CD8-positive, alpha-beta memory T cell (primary cell): ENCODE measurements at places on chromosomes 3 and 15. TPM values are rescaled to one million over a fixed set of nuclear protein-coding genes. Genes with fewer than 3 reads are reported as not detected.

DNA sequence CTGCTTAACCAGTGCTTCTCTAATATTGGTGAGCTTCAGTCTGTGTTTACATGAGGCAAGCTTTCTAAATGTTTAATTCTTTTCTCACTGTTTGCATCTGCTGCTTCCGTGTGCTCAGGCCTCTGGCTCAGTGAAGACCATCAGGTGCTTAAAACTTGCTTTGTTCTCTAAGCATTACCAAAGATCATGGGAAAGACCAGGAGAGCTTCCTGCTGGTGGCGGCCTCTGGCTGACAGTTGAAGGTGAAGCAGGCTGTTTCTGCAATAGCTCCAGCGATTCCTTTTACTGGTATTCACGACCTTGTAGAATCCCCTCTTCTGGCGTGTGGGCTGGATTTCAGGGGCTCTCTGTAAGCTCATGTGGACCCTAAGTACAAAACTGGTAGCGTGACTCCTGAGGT lies 45.1 kb downstream of the EDEM1 start:
- no peaks in the 10 kb centered on the region for H3K36me3 ChIP-seq
- DNase-seq, result no peak
- no peak overlapping the region for H3K27ac ChIP-seq

GRCh38 chr3:20250314-20250713 lies 64.3 kb upstream of the SGO1 start:
- H3K36me3 ChIP-seq, result no peaks in the 10 kb centered on the region
- H3K27ac ChIP-seq, result no peak overlapping the region
- H3K4me3 ChIP-seq, result no peak overlapping the region

DNA sequence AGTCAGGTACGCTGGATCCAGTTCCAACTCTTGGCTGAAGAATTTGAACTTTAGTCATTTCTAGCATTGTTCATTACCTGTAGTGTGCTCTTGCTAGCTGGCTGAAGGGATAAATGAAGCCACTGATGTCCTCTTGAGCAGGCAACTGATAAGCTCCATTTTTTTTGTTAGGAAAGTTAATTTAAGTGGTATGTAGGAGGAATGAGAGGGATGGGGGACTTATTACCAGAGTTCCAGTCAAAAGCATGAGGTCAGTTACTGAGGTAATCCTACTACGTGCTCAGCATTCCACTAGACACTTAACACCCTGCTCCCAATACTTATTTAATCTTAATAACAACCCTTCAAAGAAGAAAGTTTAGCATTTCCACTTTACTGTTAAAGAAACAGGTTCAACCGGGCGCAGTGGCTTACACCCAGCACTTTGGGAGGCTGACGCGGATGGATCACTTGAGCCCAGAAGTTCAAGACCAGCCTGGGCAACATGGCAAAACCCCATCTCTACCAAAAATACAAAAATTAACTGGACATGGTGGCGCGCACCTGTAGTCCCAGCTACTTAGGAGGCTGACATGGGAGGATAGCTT lies 2.0 kb upstream of the RASA2 start:
- no peak overlapping the region for H3K27ac ChIP-seq
- H3K4me3 ChIP-seq, result no peak overlapping the region
- peaks cover 39% of the 10 kb centered on the region for H3K4me1 ChIP-seq
- no peaks in the 10 kb centered on the region for H3K36me3 ChIP-seq
- no peaks in the 10 kb centered on the region for H3K27me3 ChIP-seq
- DNase-seq, result no peak

Gene TICRR
- polyA plus RNA-seq, result not detected

Gene MCTP2
- 13.6 TPM for polyA plus RNA-seq

DNA sequence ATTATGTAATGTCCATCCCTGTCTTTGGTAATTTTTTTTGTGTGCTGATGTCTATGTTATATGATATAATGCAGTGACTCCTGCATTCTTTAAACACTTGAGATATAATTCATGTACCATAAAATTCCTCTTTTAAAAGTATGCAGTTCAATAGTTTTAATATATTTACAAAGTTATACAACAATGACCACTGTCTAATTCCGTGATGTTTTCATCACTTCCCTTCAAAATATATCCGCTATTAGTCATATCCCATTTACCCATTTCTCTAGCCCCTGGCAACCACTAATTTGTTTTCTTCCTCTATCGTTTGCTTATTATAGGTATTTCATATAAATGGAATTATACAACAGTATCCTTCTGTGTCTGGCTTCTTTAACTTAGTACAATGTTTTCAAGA lies 64.9 kb upstream of the SUCLG2 start:
- no peaks in the 10 kb centered on the region for H3K4me1 ChIP-seq
- no peaks in the 10 kb centered on the region for H3K27me3 ChIP-seq
- no peak overlapping the region for H3K4me3 ChIP-seq
- H3K27ac ChIP-seq, result no peak overlapping the region
- DNase-seq, result no peak

Gene SLC28A2
- polyA plus RNA-seq, result not detected

GRCh38 chr15:33005582-33005981 lies 188.9 kb downstream of the FMN1 start:
- H3K4me1 ChIP-seq, result no peaks in the 10 kb centered on the region
- H3K4me3 ChIP-seq, result no peak overlapping the region
- H3K36me3 ChIP-seq, result no peaks in the 10 kb centered on the region
- no peak overlapping the region for H3K27ac ChIP-seq

DNA sequence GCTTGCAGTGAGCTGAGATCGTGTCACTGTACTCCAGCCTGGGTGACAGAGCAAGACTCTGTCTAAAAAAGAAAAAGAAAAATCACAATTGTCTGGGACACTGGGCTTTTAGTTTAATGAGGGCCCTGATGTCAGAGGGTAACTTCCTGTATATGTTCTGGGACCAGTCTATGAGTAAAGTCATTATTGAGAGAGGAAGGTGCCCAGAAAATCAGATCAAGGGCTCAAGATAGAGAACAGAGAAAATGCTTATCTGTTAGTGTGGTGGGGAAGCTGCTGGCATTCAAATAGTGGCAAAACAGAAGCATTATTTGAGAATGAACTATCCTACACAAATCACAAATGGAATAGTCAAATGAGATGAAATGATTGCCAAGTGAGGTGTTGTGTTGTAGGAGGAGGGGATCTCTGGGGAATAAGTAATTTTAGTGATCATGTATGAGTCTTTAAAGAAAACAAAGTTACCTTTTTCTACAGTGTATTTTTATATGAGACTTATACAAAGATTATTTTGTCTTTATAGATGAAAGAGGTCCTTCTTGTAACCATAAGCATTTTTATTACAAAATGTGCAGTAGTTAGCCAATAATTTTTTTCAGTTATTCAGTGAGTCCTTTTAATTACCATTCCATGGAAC lies 13.4 kb downstream of the ARIH2 start:
- H3K27ac ChIP-seq, result no peak overlapping the region
- no peak for DNase-seq
- no peaks in the 10 kb centered on the region for H3K27me3 ChIP-seq
- no peak overlapping the region for H3K4me3 ChIP-seq
- peaks cover 20% of the 10 kb centered on the region for H3K36me3 ChIP-seq

- H3K27me3 ChIP-seq, result peaks cover 3% of the 10 kb centered on the region
- H3K27ac ChIP-seq, result no peak overlapping the region
- no peaks in the 10 kb centered on the region for H3K4me1 ChIP-seq
- H3K36me3 ChIP-seq, result no peaks in the 10 kb centered on the region
These were observed 71.1 kb downstream of the MGLL start for GRCh38 chr3:127751163-127751621.

GRCh38 chr15:83928392-83928734 lies 274.4 kb downstream of the ADAMTSL3 start:
- no peak overlapping the region for H3K27ac ChIP-seq
- no peak overlapping the region for H3K4me3 ChIP-seq
- no peaks in the 10 kb centered on the region for H3K27me3 ChIP-seq
- no peaks in the 10 kb centered on the region for H3K36me3 ChIP-seq

GRCh38 chr15:66822576-66822975 lies 120.5 kb downstream of the SMAD6 start:
- no peak overlapping the region for H3K4me3 ChIP-seq
- no peak overlapping the region for H3K27ac ChIP-seq
- H3K27me3 ChIP-seq, result no peaks in the 10 kb centered on the region
- H3K4me1 ChIP-seq, result no peaks in the 10 kb centered on the region
- no peak for DNase-seq
- H3K36me3 ChIP-seq, result no peaks in the 10 kb centered on the region

DNA sequence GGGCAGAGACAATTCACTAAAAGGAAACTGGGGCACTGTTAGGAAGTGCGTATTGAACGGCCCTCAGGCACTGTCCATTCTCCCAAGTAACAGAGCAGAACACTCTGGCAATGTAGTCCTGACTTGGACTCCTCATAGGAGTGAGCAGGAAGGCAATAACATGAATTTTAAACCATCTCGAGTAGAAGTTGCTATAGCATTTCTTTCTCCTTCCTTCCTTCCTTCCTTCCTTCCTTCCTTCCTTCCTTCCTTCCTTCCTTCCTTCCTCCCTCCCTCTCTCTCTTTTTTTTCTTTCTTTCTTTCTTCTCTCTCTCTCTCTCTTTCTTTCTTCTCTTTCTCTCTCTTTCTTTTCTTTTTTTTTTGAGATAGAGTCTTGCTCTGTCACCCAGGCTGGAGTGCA lies 46.4 kb upstream of the TRA2B start:
- DNase-seq, result no peak
- H3K4me3 ChIP-seq, result no peak overlapping the region
- no peaks in the 10 kb centered on the region for H3K36me3 ChIP-seq
- no peak overlapping the region for H3K27ac ChIP-seq
- no peaks in the 10 kb centered on the region for H3K27me3 ChIP-seq
- H3K4me1 ChIP-seq, result peaks cover 7% of the 10 kb centered on the region

Gene SGO1
- polyA plus RNA-seq, result 0.86 TPM

GRCh38 chr3:138241061-138241460 lies 54.0 kb downstream of the ARMC8 start:
- no peak overlapping the region for H3K4me3 ChIP-seq
- DNase-seq, result no peak
- H3K36me3 ChIP-seq, result peaks cover 6% of the 10 kb centered on the region
- no peaks in the 10 kb centered on the region for H3K27me3 ChIP-seq

DNA sequence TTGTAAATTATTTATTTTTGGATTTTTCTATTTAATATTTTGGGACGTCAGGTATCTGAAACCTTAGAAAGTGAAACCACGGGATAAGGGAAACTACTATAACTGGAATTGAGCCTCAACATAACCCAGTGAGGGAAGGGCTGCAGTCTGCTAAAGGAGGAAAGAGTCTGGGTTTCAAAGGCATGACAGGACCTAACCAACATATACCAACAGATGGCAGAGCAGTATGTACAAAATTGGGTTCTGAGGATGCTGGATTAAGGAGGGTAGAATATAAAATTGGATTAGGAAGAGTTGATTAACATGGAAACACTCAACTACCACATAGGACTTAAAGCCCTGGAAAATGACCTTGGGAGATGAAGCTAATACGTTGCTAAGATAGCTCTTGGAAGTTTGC lies 603.5 kb downstream of the MECOM start:
- no peak for DNase-seq
- H3K27me3 ChIP-seq, result no peaks in the 10 kb centered on the region
- no peak overlapping the region for H3K4me3 ChIP-seq
- no peaks in the 10 kb centered on the region for H3K4me1 ChIP-seq
- H3K27ac ChIP-seq, result no peak overlapping the region
- no peaks in the 10 kb centered on the region for H3K36me3 ChIP-seq

DNA sequence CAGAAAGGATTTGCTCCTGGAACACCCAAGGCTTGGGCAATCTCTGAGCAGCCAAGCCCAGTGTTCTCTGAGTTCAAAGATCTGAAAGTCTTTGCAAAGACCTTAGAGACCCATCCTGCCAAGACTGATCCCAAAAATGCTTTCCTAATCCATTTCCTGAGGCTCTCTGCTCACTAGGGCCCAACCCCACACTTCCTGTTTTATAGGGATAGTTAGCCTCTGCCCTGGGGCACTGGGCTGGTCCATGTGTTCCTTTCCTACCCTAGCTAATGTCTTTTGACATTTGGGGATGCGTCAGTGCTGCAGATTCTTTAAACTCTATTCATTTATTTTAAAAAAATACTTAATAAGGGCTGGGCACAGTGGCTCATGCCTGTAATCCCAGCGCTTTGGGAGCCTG lies 372.7 kb downstream of the ROBO2 start:
- no peaks in the 10 kb centered on the region for H3K36me3 ChIP-seq
- H3K4me1 ChIP-seq, result no peaks in the 10 kb centered on the region
- no peak overlapping the region for H3K4me3 ChIP-seq
- H3K27me3 ChIP-seq, result no peaks in the 10 kb centered on the region
- H3K27ac ChIP-seq, result no peak overlapping the region

DNA sequence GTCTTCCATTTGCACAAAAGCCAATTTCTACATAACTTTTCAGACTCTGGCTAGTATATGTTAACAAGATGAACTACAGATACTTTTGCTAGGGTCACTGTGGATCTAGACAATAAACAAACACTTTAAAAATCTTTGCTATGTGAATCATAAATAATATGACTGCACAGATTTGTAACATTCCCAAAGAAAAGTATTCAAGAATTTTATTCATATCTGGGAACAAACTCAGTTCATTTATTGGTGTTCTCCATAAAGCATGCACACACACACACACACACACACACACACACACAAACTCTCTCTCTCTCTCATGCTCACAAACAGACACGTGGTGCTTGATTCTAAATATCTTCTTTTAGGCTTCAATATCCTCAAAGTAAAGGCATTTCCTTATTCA lies 18.8 kb upstream of the THRB start:
- H3K27me3 ChIP-seq, result no peaks in the 10 kb centered on the region
- no peak overlapping the region for H3K27ac ChIP-seq
- no peaks in the 10 kb centered on the region for H3K36me3 ChIP-seq

GRCh38 chr3:13204177-13204581 lies 130.9 kb upstream of the IQSEC1 start:
- no peaks in the 10 kb centered on the region for H3K36me3 ChIP-seq
- H3K4me1 ChIP-seq, result no peaks in the 10 kb centered on the region
- H3K4me3 ChIP-seq, result no peak overlapping the region
- peaks cover 6% of the 10 kb centered on the region for H3K27me3 ChIP-seq
- no peak overlapping the region for H3K27ac ChIP-seq
- DNase-seq, result no peak

DNA sequence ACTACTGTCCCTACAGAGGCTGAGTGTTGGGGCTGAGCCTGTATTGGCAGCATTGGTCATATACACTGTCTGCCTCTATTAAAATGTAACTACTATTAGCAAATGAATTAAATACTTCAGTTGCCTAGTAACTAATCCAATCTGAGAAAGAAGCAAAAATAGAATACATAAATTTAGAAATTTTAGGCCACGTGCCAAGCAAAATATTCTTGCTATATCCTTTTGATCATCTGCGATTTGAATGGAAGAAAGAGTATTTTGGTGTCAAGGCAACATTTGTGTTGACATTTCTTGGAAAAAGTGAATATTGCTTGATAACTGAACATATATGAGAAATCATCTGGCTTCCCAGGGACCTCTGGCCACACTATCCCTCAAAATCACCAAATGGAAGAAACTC lies 148.2 kb upstream of the TOPAZ1 start:
- H3K4me3 ChIP-seq, result no peak overlapping the region
- H3K36me3 ChIP-seq, result no peaks in the 10 kb centered on the region
- no peaks in the 10 kb centered on the region for H3K4me1 ChIP-seq
- H3K27ac ChIP-seq, result no peak overlapping the region
- no peaks in the 10 kb centered on the region for H3K27me3 ChIP-seq
